DMS79 treated with DMSO at 0.1 percent for 48 hours (cell line): ENCODE measurements at places on chromosomes 6 and 20.

GRCh38 chr6:138772596-138773176 is 883 bp upstream of the CCDC28A start:
- peak; percentile 59 for DNase-seq

DNA sequence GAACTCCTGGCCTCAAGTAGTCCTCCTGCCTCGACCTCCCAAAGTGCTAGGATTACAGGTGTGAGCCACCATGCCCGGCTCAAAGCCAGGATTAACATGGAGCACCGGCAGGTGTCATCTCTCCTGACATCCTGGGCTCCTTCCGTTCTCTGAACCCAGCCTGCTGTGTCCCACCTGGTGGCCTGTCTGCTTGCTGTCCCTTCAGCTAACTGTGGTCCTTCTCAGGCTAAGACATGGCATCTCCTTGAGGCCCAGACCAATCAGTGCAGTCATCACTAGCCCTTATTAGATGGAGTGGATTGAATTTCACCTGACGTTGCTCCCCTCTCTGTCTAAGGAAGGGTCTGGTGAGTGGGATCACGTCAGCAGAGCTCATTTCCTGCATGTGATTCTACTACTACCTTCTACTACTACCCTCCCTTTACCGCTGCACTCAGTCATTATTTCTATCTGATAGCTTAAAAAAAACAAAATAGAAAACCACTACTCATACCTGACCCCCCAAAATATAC is 28.0 kb upstream of the SYNJ2 start:
- peak; percentile 83 for DNase-seq

GRCh38 chr6:38020593-38020992 is 201.1 kb downstream of the ZFAND3 start:
- no peak for DNase-seq

DNA sequence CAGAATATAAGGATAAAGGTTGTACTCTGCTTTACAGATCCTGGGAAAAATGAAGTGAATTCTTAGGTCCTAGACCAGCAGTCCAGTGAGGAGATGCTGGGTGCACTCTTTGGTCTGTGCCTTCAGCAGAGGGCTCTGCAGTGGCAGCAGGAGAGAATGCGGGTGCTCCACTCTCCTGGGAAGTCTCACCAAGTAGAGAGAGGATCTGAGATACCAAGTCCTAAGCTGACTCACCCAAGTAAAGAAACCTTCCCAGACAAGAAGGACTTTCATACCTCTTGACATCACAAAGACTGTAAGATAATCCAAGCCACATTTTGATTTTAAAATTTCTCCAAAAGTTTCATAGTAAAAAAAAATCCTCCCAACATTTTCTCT is 116.9 kb upstream of the EMILIN3 start:
- no peak for DNase-seq

GRCh38 chr6:61210549-61210948 is 1075.5 kb downstream of the KHDRBS2 start:
- no peak for DNase-seq

DNA sequence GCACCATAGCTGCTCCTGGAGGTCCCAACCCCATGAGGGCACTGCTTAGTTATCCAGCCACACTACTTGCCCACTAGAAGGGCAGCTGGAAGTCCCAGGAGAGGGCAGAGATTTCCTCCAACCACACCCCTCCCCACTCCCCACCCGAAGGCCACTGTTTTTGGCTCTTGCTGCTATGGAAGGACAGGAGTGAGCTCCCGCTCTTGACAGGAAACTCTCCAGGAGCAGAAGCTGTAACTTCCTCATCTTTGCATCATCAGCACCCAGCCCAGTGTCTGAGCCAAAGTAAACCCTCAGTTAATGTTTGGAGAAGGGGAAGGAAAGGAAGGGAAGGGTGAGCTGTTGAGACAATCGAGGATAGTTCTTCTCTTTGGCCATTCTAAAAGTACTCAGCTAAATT is 120.7 kb downstream of the MTFR2 start:
- DNase-seq = no peak

- DNase-seq = peak; percentile 85
These were observed 150.7 kb upstream of the BTBD3 start for GRCh38 chr20:11766961-11767360.

- no peak for DNase-seq
These were observed 295.3 kb downstream of the PRL start for GRCh38 chr6:22001396-22002027.

DNA sequence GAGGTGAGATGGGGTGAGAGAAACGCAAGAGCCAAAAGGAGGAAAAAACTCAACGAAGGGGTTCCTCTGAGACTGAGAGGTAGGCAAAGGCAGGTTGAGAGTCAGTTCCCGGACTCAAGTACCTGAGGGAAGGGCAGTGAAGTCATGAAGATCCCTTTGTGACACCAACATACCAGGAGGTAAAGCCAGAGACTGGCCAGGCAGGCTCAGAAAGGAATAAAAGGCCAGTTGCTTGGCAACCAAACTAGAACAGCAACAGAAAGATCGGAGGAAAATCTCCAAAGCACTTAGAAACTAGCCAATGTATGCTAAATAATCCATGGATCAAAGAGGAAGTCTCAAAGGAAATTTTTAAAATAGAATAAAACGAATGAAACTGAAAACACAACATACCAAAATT is 209.8 kb upstream of the PROKR2 start:
- DNase-seq = no peak

- no peak for DNase-seq
These were observed 12.8 kb downstream of the ME1 start for GRCh38 chr6:83417880-83418663.

DNA sequence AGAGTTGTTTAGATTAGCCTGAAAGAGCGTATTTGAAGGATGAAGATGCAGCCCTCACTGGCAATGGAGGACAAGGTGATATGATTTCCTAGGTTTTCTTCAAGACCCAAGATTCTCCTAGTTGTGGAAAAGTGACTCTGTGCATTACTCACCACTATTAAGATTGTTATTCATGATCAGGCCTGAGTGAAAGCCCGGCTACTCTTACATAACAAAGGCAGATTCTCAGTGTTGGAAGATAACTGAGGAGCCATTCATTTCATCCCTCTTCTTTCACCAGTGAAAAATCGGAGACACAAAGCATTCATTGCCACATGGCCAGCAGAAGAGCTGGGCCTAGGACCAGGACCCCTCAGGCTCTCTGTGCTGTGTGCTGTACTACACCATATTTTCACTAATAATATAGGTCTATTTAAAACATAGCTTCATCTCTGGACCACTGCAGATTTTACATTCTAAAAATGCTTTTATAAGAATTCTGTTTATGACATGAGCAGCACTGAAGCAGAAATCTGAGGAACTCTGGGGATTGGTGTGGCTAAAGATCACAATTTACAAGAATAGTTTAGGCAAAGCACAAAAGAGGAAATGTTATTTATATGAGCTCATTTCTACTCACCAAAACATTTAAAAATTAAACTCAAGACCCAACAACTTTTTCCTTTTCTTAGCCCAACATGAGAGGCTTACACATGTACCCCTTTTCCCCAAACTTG is 181.9 kb upstream of the CCN2 start:
- DNase-seq = no peak

- DNase-seq = no peak
These were observed 7.3 kb downstream of the VWA7 start for GRCh38 chr6:31769684-31770371.

DNA sequence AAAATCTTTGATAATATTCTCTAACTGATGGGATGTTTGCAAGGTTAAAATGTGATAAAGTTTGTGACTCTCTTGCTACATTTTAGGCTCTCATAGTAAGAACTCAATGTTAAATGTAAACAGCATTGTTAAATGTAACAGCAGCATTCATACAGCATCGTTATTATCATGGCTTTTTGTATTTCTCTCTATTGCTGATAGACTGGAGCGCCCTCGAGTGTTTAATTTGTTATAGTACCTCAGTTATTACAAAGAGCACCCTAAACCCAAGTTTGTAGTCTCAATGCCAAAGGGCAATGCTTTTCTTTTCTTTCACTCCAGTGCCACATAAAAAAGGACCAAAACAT is 14.9 kb upstream of the TTPAL start:
- DNase-seq = peak; percentile 4

DNA sequence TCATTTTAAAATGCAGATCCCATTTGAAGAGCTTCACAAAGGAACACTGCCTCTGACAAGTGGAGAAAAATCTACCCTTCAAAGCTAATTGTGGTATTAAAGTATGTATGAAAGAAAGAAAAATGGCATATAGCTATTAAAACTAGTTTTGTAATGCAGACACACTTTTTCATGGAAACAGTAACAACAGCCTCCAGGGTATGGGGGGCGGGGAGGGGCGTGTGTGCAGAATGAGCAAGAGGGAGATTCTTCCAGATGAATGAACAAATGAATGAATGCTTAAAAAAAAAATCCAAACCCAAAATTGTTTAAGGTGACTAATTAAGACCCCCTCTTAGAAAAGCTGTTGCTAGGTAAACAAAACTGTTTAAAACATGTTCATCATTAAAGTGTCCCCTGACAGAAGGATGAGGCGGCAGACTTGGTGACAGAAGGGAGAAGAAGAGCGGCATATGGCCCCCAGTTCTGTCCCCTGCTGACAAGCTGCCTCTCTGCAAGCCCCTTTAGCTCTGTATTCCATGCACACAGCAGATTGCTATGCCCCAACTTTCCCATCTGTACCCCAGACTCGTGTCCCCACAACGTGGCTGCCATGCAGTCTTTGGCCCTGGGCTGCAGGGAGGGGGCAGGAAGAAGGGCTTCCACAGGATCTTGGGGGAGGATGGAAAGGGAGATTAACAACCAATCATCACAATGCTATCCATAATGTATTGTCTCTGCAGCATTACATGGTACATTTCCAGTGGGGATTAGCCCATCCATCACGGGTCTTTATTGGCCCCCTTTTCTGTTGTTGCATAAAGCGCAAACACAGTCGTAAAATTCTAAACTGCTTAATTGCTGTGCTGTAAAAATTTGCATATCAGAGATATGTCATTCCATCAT is 108.4 kb upstream of the OLIG3 start:
- no peak for DNase-seq

DNA sequence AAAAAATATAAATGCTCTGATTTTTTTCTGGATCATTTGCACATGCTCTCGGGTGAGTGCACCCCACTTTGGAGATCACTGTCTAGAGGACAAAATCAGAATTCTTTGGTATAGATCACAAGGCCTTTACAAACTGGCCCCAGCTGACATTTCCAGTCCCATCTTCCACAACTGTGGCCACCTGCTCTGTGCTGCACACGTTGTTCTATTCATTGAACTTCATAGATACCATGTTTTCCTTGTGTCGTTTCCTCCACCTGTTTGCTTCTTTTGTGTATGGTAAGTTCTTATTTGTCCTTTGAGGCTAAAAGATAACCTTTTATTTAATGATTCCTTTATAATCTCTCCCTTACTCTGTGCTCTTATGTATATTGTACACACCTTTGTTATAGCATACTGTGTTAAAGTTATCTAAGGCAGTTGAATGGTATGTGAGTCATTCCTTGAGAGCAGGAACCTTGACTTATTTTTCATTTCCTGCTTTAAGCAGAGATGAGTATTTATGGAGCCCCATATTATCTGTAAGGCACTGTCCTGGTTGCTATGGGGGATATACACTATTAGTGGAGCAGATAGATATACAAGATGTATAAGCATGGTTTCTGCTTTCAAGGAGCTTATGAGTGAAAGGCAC is 12.0 kb upstream of the SLC17A5 start:
- no peak for DNase-seq

GRCh38 chr6:81565071-81565470 is 187.4 kb downstream of the TENT5A start:
- DNase-seq = no peak

DNA sequence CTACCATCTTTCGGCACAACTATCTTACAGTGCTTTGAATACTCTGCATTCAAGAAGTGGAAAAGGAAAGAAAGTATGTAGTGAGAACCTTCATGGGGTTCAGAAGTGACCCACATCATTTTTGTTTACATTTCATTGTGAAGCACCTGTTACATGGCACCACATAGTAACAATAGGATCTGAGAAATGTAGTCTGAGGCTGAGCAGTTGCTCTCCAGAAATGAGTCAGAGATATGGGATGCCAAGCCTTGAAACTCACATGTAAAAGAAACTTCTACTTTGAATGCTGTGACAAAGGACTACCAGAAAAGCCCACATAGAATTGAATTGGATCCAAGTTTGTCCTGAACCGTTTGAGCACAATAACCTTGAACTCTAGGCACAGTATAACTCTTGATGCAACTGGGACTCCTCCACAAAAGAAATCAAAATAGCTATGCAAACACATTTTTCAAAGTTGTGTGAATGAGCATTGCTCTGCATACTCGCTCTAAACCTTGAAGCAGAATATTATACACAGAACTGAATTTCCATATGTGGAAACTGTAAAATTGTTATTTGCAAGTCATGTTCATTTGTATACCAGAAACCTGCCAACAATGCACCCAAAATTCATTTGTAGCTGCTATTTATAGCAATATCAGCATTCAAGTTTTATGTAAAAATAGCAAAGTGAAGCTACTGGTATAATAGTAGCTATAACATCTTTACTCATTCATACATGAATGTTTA is 400.9 kb upstream of the POU3F2 start:
- DNase-seq = no peak

- DNase-seq = no peak
These were observed 5.9 kb upstream of the PHF1 start for GRCh38 chr6:33404884-33405283.

DNA sequence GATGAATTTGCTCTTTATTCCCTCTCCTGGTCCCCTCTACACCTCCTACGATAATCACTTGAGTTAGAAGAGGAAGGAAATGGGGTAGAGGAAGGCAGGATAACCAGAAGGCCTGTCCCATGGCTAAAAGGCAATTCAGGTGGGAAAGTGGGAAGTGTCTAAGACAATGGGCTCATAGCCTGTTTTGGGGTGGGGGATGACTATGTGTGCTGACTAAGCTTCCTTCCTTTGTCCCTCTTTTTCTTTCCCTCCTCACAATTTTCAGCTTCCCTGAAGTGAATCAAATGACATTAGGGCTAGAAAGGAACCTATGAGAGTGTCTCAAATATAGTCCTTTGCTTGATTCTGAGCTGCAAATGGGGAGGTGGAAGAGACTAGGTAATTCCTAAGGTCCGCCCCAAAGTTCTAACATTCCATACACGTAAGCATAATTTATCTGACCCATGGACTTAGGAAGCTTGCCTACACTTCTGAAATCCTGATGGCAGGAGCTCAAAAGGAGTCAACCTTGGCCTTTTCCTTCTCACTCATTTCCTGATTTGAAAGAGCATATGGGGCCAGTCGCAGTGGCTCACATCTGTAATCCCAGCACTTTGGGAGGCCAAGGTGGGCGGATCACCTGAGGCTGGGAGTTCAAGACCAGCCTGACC is 24.3 kb downstream of the EDEM2 start:
- DNase-seq = no peak

GRCh38 chr6:122839906-122840305 is 50.8 kb downstream of the SMPDL3A start:
- no peak for DNase-seq

DNA sequence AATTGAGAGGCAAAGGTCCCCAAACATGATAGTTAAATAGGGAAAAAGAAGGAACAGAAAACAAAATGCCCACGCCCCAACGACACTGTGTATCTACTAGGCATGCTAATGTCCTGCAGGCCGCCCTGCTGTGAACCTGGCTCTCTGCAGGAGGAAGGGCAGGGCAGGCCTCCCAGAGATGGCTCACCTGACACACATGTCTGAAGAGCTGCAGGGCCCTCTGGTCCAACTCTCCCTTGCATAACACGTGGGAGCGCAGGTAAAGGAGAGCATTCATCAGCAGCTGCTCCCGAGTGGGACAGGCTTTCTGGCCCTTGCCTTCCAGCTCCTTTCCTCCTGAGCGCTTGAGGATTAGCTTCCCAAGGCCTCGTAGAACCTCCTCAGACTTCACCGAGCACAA is 53.7 kb upstream of the LYRM2 start:
- no peak for DNase-seq
